ENCODE measurements at places on chromosomes 7 and 10.

- no peak for DNase-seq
Observed at GRCh38 chr7:107555893-107556292, 7.8 kb downstream of the COG5 start.

DNA sequence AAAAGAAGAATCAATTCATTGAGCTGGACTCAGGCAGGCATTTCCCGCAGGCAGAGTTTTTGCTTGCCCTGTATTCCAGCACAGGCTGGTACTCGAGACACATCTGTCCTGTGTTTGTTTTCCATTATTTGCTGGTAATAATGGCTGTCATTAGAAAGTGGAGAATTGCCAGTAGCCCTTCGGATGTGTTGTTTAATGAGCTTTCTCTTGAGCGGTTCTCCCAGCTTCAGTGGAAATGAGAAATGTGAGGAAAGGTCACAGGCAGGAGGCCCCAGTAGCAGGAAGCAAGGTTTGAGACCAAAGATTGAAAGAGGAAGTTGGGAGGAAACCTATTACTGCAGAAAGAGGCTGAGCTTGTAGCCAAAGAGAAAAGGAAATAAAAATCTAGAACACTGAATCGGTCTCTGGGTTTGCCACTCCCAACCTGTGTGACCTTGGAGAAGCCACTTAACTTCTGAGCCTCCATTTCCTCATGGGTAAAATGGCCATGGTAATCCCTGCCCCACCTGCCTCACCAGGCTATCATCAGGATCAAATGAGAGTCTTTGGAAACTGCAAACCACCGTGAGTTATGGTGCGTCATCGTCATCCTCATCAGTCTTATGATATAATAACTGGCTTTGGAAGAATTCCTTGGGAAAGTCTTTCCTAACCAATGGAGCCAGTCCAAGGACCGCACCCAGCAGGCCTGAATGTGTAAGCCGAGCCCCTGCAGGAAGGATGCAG is 67.7 kb downstream of the TACR2 start:
- DNase-seq, result peak; percentile 97

DNA sequence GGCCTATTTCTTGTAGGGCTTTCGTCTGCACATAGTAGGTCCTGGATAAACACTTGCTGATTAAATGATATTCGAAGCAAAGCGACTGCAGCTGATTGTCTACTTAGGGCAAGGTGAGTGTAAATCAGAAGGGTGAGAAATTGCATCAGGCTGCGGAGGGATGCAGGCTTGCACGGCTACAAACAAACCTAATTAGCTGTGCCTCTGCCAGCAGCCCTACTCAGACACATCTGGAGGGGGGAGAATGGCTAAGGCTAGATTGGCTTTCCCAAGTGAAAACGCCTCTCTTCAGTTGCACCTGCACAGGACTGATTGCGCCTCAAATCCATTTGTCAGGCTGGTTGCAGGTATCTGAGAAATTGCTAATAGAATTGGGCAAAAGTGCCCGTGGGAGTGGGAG is 247.5 kb downstream of the DPP6 start:
- no peak for DNase-seq

- no peak for DNase-seq
Observed at GRCh38 chr7:302054-302992, 12.4 kb downstream of the FOXL3 start.

DNA sequence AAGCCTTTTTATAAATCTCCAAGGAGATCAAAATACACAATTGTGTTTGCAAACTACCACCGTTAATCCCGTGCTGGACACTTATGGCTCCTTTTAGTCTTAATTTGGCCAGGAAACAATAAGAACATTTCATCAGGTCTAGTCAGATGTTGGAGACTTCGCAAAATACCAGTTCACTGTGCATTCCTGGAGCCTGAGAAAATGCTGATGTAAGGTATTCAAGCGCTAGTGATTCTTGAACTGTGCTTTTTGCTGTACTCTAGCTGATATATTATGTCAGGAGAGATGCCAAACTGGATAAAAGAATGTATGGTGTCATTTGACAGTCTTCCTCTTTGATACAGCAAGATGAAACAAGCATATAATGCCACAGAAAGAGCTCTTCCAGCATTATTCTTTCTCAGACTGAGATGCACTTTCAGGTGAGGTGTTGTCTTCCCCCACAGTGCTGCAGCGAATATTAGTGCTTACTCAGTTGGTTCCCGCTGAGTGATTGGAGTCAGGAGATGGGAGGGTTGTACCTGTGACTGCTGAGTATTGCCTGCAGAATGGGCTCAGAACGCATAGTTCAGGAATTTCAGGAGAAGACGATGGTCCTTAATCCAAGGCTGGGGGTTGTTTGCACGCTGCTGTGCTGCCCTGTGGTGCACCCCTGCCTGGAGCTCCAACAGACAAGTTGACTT is 59.2 kb downstream of the OGDH start:
- peak; percentile 24 for DNase-seq

- DNase-seq, result no peak
Observed at GRCh38 chr7:38448584-38449234, 175.3 kb upstream of the TARP start.

- no peak for DNase-seq
Observed at GRCh38 chr10:12073526-12073925, 4.8 kb downstream of the DHTKD1 start.

- no peak for DNase-seq
Observed at GRCh38 chr10:6713716-6714115, 133.6 kb upstream of the PRKCQ start.

DNA sequence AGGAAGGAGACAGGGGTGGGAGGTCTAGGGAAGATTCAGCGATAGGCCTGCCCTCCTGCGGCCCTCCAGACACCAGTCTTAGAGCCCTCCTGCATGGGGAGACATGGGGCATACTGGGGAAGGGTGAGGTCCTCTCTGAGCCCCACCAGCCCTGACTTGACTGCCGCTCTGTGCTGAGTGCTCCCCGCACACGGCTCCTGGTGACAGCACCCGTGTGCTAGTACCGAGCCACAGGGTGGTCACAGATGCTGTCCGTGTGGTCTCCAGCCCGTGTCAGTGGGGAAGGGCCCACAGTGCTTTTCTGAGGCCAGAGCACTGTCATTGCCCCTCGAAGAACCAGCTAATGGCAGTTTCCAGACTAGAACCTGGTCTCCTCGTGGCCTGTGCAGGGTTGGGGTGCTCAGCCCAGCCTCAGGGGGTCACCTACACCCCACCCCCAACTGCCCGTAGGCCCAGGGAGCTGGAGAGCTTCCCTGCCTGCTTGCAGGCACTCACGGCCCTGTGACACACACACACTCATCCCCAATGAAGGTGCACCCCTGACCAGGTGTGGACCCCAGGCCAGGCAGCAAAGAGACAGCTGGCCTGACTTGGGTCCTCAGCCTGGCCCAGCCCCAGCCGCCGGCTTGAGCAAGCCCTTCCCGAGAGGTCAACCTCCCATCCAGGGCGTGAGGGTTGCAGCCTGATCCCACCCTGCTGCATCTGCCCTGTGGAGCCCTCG is 86.0 kb upstream of the RET start:
- no peak for DNase-seq

All from EL (cell line).